ENCODE measurements at places on chromosomes 2 and 18.

- DNase-seq, result no peak
Observed at GRCh38 chr2:198203336-198204069, 399.1 kb downstream of the PLCL1 start.

- no peak for DNase-seq
Observed at GRCh38 chr18:51185075-51185474, 12.4 kb downstream of the MEX3C start.

DNA sequence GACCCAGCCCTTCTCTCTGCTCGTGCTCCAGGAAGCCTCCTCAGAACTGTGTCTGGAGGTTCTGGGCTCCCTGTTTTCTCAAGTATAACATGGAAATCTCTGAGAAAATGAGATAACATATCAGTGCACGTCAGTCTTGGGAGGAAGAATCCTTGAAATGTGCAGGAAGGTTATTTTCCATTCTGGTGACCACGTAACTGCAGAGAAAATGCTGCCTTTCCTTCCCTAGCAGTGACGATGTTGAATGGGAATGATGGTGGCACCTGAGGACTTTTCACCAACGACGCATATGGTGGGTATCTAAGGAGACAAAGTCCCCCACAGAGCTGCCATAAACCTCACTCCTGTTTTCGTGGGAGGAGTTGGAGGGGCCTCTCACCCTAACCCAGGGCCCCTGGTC is 272.1 kb upstream of the SIX2 start:
- no peak for DNase-seq

- peak; percentile 8 for DNase-seq
Observed at GRCh38 chr2:169478339-169478738, 955 bp upstream of the BBS5 start.

DNA sequence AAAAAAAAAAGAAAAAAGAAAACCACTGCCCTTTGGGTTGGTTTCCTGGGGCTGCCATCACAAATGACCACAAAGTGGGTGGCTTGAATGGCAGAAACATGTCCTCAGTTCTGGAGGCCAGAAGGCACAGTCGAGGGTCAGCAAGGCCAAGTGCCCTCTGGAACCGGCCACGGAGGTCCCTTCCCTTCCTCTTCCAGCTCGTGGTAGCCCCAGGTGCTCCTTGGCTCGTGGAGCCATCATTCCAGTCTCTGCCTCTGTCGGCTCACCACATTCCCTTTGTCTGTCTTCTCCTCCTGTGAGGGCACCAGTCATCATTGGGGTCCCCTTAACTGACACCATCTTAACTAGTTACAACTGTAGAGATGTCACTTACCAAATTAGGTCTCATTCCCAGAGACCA is 8.5 kb upstream of the NFATC1 start:
- no peak for DNase-seq

DNA sequence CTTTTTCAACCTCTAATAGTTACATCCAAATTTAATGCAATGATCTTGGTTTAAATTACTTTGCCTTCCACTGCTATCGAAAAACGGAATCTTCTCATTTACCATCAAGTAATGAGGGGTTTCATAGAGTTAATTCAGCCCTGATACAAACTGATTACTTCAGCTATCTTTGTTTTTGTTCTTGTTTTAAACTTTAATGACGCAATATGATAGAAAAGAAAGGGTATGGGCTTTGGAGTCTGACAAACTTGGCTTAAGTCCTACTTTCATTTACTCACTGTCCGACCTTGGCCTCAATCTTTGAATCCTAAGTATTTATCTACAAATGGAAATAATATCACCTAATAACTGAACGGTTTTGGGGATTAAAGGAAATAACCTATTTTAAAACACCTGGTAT is 16.1 kb downstream of the ADAM17 start:
- no peak for DNase-seq

DNA sequence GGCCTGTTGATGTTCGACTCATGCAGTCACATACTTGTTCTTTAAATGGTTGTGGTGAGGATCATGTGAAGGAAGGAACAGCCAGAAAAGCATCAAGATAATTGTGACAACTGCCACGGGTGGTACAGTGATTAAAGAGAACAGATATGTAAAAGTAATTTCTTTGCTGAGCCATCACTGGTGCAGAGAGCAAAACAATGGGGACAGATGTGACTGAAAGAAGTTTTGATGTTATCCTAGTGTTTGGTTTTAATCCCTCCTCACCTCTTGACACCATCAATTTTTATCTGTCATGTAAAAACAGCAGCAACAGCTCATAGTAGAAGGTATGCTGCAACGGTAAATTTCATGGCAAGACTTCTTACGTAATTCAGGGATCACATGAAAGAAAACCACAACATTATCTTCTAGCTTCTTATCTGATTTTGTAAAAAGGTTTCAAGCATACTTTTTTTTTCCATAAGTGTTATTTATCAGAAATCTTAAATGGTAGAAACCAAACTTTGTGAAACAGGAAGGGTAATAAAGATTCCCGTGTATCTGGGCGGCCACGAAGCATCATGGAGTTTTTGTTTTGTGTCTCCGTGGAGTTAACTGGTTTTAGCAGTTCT is 65.2 kb downstream of the PLCL1 start:
- DNase-seq, result no peak

DNA sequence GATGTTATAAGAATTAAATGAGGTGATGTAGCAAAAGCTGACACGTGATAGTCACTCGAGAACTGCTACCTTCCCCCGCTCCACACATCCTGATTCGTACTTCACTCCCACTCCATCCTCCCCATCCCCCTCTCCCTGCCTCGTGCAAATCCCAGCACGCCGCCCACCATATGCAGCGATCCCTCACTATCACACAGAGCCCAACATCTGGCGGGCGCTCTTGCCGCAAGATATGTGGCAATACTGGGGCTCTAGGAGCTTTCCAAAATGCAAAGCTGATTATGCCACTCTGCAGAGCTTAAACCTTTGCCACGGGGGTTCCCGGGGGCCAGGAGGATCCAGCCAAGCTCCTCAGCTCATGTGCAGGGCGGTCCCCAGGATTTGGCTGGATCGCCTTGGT is 37.4 kb downstream of the DNMT3A start:
- no peak for DNase-seq

DNA sequence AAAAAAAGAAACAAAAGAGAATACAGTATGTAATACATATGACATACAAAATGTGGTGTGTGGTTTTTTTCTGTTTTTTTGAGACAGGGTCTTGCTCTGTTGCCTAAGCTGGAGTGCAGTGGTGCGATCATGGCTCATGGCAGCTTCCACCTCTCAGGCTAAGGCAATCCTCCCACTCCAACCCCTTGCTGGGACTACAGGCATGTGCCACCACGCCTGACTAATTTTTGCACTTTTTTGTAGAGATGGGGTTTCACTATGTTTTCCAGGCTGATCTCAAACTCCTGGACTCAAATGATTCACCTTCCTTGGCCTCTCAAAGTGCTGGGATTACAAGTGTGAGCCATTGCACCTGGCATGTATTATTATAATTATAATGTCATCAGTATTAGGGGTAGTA is 38.9 kb downstream of the DHX57 start:
- DNase-seq, result no peak

DNA sequence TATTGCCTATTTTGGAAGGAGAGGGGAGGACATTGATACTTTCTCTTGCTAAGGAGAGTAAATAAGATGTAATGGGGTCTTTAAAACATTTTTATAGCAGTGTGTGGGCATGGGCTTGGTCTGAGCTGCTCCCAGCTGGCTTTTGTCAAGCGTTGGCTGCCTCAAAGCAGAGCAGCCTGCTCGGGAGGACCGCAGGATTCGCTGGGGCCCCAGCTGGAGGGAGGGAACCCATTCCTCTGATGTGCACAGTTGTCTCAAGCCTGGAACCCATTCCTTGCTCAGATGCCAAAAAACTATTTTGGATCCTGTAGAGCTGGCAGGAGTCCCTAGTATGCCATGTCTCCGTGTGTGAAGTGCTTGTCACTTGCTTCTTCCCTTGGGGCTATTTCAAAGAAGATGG is 59.4 kb upstream of the RMDN2 start:
- no peak for DNase-seq

DNA sequence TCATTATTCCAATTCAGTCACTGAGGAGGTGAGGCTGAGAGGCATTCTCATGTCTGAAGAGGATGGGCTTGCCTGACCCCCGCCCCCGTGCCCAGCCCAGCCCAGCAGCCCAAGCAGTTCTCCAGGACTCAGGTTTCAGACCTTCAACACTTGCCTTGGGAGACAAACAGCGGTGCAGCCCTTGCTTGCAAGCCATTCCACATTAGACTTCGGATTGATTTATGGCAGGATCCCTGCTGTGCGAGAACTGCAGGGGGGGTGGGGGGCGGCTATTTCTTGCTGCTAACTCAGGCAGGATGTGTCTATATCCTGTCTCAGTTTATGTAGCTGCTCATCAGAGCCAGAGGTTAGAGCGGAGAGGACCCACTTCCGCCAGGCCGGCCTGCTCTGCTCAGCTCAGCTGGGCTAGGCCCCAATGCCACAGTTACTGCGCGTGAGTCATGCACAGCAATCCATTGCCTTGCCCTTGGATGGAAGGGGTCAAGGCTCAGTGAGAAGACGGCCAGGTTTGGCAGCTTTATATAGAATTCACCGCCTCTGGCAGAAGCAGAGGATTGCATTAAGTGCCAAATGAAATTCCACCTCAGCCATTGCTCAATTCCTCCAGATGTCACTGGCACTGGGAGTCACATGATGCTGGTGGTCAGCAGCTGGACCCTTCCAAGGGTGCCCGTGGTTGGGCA is 1.8 kb downstream of the GYPC start:
- peak; percentile 99 for DNase-seq
